ENCODE measurements at places on chromosomes 7 and 10. TPM values are rescaled to one million over a fixed set of nuclear protein-coding genes. Genes with fewer than 3 reads are reported as not detected.

AMPH gene
- 0.42 TPM for total RNA-seq

TLX1 gene
- not detected for total RNA-seq

GDF2 gene
- total RNA-seq, result not detected

GARS1 gene
- total RNA-seq, result 238 TPM

NPC1L1 gene
- 0.03 TPM for total RNA-seq

BRAF gene
- total RNA-seq, result 25.5 TPM
